ENCODE measurements at places on chromosomes 3 and 15. TPM values are rescaled to one million over a fixed set of nuclear protein-coding genes. Genes with fewer than 3 reads are reported as not detected.

UBA7 gene
- total RNA-seq = 14.2 TPM

STAC gene
- 0.18 TPM for total RNA-seq

ROPN1B gene
- not detected for total RNA-seq

CASR gene
- not detected for total RNA-seq

CDHR4 gene
- not detected for total RNA-seq

SERINC4 gene
- total RNA-seq = not detected

CLK3 gene
- 51.5 TPM for total RNA-seq

CD200 gene
- 3.6 TPM for total RNA-seq

LSM3 gene
- total RNA-seq = 7.4 TPM

SV2B gene
- 0.18 TPM for total RNA-seq

INKA1 gene
- total RNA-seq = 18.9 TPM

CAPN3 gene
- total RNA-seq = 0.28 TPM

EPHB1 gene
- 0.81 TPM for total RNA-seq

FANCD2OS gene
- total RNA-seq = not detected

SLC22A14 gene
- total RNA-seq = 0.09 TPM

SLC22A13 gene
- total RNA-seq = 0.09 TPM

GRK7 gene
- total RNA-seq = under 0.01 TPM

ERICH6 gene
- total RNA-seq = not detected

PHLDB2 gene
- total RNA-seq = 52.7 TPM
